GM12878 (cell line): ENCODE measurements at places on chromosomes 2 and 18. TPM values are rescaled to one million over a fixed set of nuclear protein-coding genes. Genes with fewer than 3 reads are reported as not detected.

GRCh38 chr2:118668431-118669424 lies 178.7 kb downstream of the EN1 start:
- no peaks in the 10 kb centered on the region for H3K4me1 ChIP-seq
- no peaks in the 10 kb centered on the region for H3K36me3 ChIP-seq
- no peak overlapping the region for H3K27ac ChIP-seq
- no peaks in the 10 kb centered on the region for H3K27me3 ChIP-seq

DNA sequence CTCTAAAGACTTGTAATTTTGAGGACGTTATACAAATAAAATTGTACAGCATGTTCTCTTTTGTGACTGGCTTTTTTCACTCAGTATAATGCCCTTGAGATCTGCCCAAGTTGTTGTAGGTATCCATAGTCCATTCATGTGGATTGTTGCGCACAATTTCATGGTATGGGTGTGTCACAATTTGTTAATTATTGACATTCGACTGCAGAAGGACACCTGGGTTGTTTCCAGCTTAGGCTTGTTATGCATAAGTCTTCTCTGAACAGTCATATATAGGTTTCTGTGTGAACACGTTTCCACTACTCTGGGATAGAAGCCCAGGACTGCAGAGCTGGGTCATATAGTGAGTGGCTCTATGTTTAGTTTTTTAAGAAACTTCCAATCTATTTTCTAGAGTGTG lies 800.8 kb upstream of the SALL3 start:
- H3K27ac ChIP-seq, result no peak overlapping the region
- DNase-seq, result no peak
- H3K36me3 ChIP-seq, result no peaks in the 10 kb centered on the region
- H3K4me1 ChIP-seq, result no peaks in the 10 kb centered on the region
- H3K27me3 ChIP-seq, result no peaks in the 10 kb centered on the region
- H3K4me3 ChIP-seq, result no peak overlapping the region

- no peak overlapping the region for H3K4me3 ChIP-seq
- no peaks in the 10 kb centered on the region; the same call in 1 of the 2 replicates for H3K27me3 ChIP-seq
- no peak overlapping the region for H3K27ac ChIP-seq
- no peaks in the 10 kb centered on the region; the same call in 1 of the 2 replicates for H3K4me1 ChIP-seq
- no peaks in the 10 kb centered on the region for H3K36me3 ChIP-seq
- no peak for DNase-seq
Observed at GRCh38 chr2:41968182-41968578, 79.6 kb upstream of the PKDCC start.

GRCh38 chr2:217743966-217744761 lies 258.6 kb downstream of the TNS1 start:
- no peaks in the 10 kb centered on the region for H3K4me1 ChIP-seq
- H3K4me3 ChIP-seq, result no peak overlapping the region
- H3K27me3 ChIP-seq, result peaks cover under 1% of the 10 kb centered on the region
- DNase-seq, result no peak

GRCh38 chr2:190202018-190202417 lies 117.6 kb downstream of the HIBCH start:
- H3K4me1 ChIP-seq, result no peaks in the 10 kb centered on the region
- no peak overlapping the region for H3K27ac ChIP-seq
- H3K36me3 ChIP-seq, result peaks cover 14% of the 10 kb centered on the region; the same call in 1 of the 2 replicates
- no peak for DNase-seq

GRCh38 chr2:89819809-89820208 lies 1128.3 kb downstream of the RPIA start:
- no peaks in the 10 kb centered on the region for H3K36me3 ChIP-seq
- H3K27ac ChIP-seq, result no peak overlapping the region
- DNase-seq, result no peak
- H3K4me3 ChIP-seq, result no peak overlapping the region

SDC1 gene
- 31.0 and 33.1 TPM in 2 replicates for total RNA-seq

DLGAP1 gene
- total RNA-seq, result 4.1 and 4.8 TPM in 2 replicates

MOGAT1 gene
- not detected in 2 replicates for total RNA-seq

GKN1 gene
- not detected in 2 replicates for total RNA-seq

XDH gene
- 0.11 TPM in 1 of 2 replicates, not detected in the other for total RNA-seq

DLX1 gene
- total RNA-seq, result not detected in 2 replicates

ANKRD30B gene
- total RNA-seq, result not detected in 2 replicates
